ENCODE measurements at places on chromosomes 3 and 15. TPM values are rescaled to one million over a fixed set of nuclear protein-coding genes. Genes with fewer than 3 reads are reported as not detected.

Gene VPS39
- 56.3 TPM for total RNA-seq

DNA sequence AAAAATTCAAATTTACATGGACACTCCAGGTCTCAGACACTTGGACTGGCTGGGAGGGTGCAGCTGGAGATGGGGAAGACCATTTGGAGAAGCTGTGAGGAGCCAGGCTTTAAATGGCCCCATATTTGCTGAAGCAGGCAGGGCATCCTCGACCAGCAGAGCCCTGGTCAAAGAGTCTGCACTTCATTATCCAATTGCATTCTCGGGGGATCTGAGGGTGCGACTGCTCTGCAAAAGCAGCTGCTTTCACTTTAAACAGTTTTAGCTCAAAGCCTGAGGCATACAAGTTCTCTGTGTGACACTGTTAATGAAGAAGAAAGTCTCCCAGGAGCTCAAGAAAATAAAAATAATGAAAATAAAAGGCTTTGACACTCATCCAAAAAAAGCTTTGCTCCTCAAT is 98.0 kb upstream of the SLC25A36 start:
- no peak overlapping the region for H3K27ac ChIP-seq
- no peaks in the 10 kb centered on the region for H3K4me1 ChIP-seq
- H3K27me3 ChIP-seq, result no peaks in the 10 kb centered on the region
- no peak overlapping the region for H3K4me3 ChIP-seq
- no peak for DNase-seq

Gene DNAH1
- 3.7 TPM for total RNA-seq

- no peaks in the 10 kb centered on the region for H3K27me3 ChIP-seq
- DNase-seq, result no peak
- no peak overlapping the region for H3K4me3 ChIP-seq
- no peak overlapping the region for H3K27ac ChIP-seq
These were observed 2.7 kb upstream of the PXK start for GRCh38 chr3:58329922-58330413.

Gene CLSTN2
- total RNA-seq, result 9.2 TPM

DNA sequence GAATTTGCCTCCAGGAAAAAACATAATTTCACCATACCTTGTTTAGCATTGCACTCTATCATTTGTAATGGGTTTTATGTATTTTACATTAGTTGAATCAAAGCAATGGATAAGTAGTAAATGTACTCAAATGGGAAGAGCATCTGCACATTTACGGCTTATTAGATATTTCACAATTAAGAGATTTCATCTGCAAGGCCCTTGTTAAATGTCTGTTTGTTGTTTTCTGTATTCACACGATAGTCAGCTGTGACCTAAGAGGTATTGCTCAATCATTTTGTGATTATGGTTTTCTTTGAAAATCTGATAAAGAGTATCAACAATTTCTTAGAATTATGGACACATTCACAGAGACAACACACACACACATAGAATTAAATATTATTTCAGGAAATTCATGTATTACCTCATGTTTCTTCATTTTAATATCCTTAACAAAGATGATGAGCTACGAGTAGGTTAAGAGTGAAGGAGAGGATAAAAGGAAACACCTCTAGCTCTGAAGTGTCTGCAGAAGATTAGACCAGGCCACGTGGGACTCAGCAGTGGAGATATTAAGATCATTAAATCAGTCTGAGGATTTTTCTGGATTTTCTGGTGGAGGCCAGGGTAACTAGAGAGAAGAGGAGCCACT is 121.9 kb upstream of the POU1F1 start:
- H3K27ac ChIP-seq, result no peak overlapping the region
- H3K36me3 ChIP-seq, result no peaks in the 10 kb centered on the region
- no peaks in the 10 kb centered on the region for H3K4me1 ChIP-seq
- DNase-seq, result no peak
- no peak overlapping the region for H3K4me3 ChIP-seq

DNA sequence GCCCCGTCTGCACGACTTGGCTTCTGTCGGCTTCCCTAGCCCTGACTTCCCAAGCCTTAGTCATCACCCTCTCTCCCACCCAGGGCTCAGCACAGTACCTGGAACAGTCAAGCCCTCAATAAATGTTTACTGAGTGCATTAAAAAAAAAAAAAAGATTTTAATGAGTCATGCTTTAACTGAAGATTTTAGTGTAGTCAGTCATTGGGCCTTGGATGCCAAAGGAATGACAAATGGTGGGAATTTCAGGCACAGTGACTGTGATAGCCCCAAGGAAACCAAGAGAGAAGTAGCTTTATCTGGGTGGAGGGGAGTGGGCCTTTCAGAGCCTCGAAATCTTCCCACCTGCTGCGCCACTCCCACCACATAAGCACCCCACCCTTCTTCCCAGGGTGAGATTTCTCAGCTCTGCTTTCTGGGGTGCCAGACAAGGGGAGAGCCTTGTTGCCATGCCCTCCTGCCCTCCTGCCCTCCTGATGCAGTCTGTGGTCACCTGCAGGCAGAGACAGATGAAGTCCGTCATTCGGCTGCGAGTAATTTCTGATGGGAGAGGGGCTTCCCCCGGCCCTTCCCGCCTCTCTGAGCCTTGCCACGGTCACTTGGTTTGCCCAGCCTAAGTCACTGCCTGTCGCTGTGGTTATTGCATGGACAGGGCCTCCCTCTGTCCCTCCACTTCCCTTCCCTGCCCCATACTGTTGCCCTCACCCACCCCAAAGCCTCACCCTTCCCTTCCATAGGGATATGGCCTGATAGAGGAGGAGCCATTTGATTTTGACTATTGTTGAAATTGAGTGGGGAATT is 41.8 kb downstream of the SMAD3 start:
- H3K4me3 ChIP-seq, result no peak overlapping the region
- peaks cover 87% of the 10 kb centered on the region for H3K4me1 ChIP-seq
- H3K27me3 ChIP-seq, result no peaks in the 10 kb centered on the region

All from esophagus muscularis mucosa (tissue), 4 donors.